ENCODE measurements at places on chromosomes 1 and 21.
A peak's percentile ranks its signal among the peaks of the same experiment; 100 is the strongest.

DNA sequence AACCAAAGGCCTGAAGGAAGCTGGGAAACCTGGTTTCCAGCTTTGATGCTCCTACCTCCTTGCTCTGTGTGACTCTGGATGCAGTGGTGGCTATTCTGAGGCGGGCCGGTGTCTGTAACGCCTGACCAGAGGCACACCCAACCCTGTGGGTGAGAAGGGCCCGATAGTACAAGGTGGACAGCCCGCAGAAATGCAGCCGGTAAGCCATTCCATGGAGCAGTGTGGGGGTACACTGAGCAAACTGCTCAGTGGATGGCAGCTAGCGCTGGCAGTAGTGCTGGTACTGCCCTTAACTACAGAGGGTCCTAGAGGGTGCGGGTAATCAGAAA is 36.0 kb downstream of the AHDC1 start:
- DNase-seq: no peak

DNA sequence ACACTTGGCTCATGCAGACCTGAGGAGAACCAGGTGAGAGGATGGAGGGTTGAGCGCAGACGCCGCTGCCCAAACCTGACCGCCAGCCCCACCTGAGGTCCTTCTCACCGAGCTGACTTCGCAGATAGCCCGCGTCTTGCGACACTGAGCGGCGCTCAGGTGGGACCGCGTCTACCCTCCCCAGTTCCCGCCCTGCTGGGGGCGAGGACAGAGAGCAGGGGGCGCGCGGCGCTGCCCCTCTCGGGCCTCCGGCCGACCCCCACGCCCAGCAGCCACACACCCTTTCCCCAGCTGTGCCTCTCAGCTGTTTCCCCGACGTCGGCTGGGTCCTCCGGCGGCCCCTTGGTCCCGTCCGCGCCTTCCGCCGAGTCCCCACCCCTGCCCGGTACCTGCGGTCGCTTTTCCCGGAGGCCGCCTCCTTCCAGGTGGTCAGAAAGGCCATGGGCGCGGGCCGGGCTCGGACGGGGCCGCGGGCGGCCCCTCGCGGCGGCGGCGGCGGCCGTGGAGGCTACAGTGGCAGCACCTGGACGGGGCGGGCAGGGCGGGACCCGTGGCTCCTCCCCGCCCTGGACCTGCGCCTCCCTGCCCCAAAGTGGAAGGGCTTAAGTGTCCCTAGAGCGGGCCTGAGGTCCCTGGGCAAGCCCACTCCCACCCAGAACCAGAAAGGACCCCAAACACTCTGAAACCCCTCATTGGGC is 14.4 kb upstream of the TTC39A start:
- DNase-seq: no peak

DNA sequence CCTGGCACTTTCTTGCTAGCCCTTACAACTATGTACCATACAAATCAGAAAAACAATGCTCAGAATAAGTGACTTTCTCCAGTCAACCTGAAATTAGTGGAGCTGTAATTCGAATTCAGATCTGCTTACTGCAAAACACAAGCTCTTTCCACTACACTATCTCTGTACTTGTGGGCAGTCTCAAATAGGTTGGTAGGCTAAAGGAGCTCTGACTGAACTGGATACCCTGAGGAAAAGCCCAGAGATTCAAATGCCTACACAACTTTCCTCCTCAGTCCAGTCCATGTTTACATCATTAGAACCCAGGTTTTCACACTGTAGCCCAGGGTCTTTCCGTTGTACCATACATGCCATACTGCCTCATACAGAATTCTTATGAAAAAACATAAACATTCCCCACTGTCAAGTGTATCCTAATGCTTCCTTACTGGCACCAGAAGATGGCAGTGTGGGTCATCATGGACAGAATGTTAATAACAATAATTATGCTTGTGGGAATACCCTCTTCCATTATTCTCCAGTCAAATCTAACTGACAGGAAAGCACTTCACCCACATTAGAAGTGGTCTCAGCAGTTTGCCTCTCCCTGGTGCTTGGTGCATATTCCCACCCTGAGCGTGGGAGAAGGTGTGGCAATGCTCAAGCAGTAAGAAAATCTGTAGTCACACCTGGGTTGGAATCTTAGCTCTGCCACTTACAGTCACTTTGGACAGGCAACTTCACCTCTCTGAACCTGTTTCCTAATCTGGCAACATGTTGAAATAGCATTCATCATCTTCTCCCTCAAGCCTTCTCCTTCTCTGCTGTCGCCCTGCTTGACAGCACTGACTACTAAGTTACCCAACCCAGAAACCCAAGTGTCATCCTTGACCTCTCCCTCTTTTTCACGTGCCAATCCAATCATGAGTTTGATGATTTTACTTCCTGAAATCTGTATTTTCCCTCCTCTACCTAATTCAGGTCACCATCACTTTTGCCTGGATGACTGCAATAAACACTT is 14.4 kb upstream of the ZFYVE9 start:
- DNase-seq: peak; percentile 5

DNA sequence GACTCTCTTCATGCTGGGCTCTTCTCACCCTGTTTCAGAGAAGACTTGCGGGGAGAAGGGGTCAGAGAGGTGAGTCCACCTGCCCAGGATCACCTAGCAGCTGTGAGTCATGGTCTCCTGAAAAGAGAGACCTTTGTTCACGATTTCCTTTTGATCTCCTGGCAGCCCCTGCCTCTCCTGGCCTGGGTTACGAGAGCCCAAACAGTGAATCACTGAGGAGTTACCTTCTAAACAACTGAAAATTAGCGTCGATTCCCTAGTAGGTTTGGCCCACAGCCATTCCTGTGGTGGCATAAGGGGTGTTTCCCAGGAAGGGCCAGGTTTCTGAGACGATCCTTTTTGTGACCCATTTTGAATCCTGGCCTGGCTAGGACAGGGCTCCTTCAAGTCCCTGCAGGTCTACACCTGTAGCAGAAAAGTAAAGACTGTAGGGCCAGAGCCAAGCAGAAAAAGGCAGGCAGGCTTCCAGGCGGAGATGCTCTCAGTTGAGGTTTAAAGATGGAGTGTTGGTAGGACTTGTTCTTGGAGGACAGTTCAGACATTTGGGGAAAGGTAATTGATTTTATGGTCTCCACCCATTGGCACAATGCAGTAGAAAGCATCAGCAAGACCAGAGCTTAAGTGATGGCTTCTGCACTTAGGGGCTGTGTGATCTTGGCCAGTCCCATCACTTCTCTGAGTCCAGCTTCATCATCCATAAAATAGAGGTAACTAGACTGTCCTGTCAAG is 2.1 kb upstream of the PLA2G2E start:
- no peak for DNase-seq

DNA sequence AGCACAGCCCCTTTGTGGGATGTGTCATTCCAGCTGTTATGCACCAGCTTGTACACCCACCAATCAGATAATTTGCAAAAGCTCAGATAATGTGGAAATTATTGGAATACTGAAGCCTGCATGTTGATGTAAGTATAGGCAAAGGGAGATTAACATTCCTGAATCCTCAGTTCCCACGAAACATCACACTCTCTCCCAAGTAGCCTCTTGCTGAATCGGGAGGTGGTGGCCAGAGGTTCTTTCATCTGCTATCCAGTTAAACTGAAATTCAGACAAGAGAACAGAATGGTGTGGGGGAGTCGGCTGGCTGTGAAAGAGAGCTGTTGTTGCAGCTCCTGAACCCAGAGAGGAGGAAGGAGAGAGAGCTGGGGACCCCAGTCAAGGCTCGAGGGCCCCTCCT is 170.9 kb downstream of the ZBTB18 start:
- DNase-seq: no peak

GRCh38 chr21:42063571-42064521 is 7.3 kb upstream of the UMODL1 start:
- peak; percentile 59 for DNase-seq
